ENCODE measurements at places on chromosomes 5 and 9.

GRCh38 chr5:112708103-112708622 is 29.5 kb upstream of the APC start:
- peak; percentile 34 for DNase-seq

- no peak for DNase-seq
Observed at GRCh38 chr9:93507768-93508167, 54.4 kb upstream of the FAM120AOS start.

GRCh38 chr5:482506-482905 is 39.5 kb downstream of the EXOC3 start:
- DNase-seq: no peak

GRCh38 chr5:2871282-2871681 is 119.8 kb upstream of the IRX2 start:
- DNase-seq: no peak

DNA sequence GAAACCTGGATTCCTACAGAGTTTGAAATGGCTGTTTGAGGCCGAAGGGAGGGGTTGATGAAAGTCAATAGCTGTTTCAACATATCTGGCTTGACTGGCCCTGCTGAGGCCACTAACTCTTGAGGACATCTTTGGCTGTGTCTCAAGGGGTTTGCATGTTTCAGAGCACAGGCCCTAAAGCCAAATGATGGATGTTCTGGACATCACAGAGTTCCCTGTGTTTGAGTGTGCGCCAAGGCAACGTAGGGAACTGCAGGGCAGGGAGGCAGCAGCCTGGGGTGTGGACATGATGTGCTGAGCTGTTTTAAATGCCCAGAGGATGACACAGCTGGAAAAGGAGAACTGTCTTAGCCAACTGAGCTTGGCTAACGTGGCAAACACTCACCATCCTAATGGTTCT is 89.6 kb downstream of the RAPGEF1 start:
- no peak for DNase-seq

- peak; percentile 53 for DNase-seq
Observed at GRCh38 chr9:130770679-130771442, 64.2 kb upstream of the ABL1 start.

GRCh38 chr5:6188344-6188743 is 190.0 kb downstream of the MED10 start:
- no peak for DNase-seq

DNA sequence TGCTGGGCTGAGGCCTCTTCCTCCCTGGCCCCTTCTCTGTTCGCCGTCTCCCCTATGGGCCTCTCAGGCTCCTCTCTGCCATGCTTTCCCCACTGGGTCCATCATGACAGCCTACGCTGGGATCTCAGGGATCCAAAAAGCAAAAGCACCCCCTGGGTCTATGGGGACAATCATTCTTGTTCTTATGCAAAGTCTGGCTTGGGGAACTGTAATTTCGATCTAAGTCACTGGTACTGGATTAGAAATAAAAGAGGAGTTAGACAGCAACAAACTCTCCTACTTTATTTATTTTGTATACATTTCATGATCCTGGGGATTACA is 86.6 kb downstream of the SLC38A9 start:
- peak; percentile 32 for DNase-seq

DNA sequence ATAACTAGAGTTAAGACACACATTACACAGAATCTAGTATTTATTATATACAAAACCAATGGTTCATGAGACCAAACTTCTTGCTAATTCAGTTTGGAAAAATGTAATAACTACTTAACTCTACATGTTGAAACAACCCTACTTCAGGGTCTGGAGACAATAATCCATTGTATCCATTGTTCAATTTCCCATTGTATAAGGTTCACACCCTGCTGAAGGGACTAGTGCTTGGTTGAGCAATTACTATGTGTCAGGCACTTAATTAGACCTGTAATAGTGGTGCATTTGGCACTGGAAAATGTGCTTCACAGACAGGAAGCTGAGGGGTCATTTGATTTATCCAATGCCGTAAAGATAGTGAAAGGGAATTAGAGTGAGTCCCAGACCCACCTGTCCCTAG is 114.3 kb upstream of the PAPPA start:
- peak; percentile 29 for DNase-seq

DNA sequence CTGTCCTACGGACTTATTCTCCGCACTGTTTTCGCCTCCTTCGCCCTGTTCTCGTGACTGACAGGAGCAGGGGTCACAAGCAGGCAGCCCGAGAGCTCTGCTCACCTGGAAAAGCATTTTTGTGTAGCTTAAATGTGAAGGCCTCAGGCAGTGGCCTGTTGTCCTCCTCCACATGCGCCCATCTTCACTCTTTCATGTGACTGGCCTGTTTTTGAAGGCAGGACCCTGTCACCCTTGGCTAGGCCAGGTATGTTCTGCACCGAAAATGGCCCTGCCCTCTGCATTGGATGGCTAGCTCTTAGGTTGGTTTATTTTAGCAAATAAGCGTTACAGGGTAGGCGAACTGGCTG is 614 bp upstream of the CPLANE1 start:
- DNase-seq: no peak

DNA sequence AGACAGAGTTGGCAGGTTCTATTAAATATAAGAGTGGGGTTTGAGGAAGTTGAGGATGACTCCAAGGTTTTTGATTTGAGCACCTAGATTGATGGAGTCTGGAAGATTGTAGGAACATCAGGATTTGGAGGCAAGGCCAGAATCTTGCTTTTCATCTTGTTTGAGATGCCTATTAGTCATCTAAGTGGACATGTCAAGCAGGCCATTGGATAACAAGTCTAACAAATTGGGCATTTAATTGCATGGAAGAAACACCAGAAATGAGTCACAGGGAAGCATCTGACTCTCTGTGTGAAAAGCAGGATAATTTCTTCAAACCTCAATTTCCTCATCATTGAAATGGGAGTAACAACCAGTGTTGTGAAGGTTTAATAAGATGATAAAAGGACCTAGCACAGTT is 53.3 kb upstream of the ARL15 start:
- DNase-seq: no peak

Data from neural progenitor cell (in vitro differentiated cells).